ENCODE measurements at places on chromosomes 2 and 18. TPM values are rescaled to one million over a fixed set of nuclear protein-coding genes. Genes with fewer than 3 reads are reported as not detected.

The KIF1A gene
- not detected for total RNA-seq

The SPATS2L gene
- total RNA-seq = 56.6 TPM

The VWA3B gene
- not detected for total RNA-seq

The HTRA2 gene
- 36.2 TPM for total RNA-seq

The GNAL gene
- 3.5 TPM for total RNA-seq

The RHOB gene
- 522 TPM for total RNA-seq

The DPP4 gene
- 16.2 TPM for total RNA-seq

The REG3G gene
- not detected for total RNA-seq

The IL36B gene
- not detected for total RNA-seq

The SAG gene
- total RNA-seq = not detected

The ANKRD30BL gene
- total RNA-seq = not detected

The TTN gene
- 3.2 TPM for total RNA-seq

The CCDC85A gene
- 15.4 TPM for total RNA-seq

The ALK gene
- not detected for total RNA-seq

The IL18R1 gene
- 6.4 TPM for total RNA-seq

The GTF2A1L gene
- 0.57 TPM for total RNA-seq

The HS6ST1 gene
- 20.5 TPM for total RNA-seq

The SERPINB2 gene
- total RNA-seq = 28.1 TPM

The HDLBP gene
- total RNA-seq = 663 TPM

The CD207 gene
- not detected for total RNA-seq

The COLEC11 gene
- not detected for total RNA-seq

The UCN gene
- total RNA-seq = 0.13 TPM

The TWIST2 gene
- total RNA-seq = 4.5 TPM

The RAPGEF4 gene
- total RNA-seq = 4.5 TPM

The TCF4 gene
- 406 TPM for total RNA-seq

The QPCT gene
- 15.2 TPM for total RNA-seq

The KCNG3 gene
- under 0.01 TPM for total RNA-seq

The COLEC12 gene
- total RNA-seq = 30.2 TPM

The HIBCH gene
- total RNA-seq = 24.5 TPM

The ONECUT2 gene
- total RNA-seq = under 0.01 TPM

The ADRA2B gene
- not detected for total RNA-seq

The TLX2 gene
- not detected for total RNA-seq

The KIDINS220 gene
- total RNA-seq = 72.3 TPM

The CREG2 gene
- total RNA-seq = 0.57 TPM

The ALS2 gene
- 53.1 TPM for total RNA-seq

The UBE2F gene
- 63.2 TPM for total RNA-seq

The GKN1 gene
- not detected for total RNA-seq
